ENCODE measurements at places on chromosomes 6 and 20.

DNA sequence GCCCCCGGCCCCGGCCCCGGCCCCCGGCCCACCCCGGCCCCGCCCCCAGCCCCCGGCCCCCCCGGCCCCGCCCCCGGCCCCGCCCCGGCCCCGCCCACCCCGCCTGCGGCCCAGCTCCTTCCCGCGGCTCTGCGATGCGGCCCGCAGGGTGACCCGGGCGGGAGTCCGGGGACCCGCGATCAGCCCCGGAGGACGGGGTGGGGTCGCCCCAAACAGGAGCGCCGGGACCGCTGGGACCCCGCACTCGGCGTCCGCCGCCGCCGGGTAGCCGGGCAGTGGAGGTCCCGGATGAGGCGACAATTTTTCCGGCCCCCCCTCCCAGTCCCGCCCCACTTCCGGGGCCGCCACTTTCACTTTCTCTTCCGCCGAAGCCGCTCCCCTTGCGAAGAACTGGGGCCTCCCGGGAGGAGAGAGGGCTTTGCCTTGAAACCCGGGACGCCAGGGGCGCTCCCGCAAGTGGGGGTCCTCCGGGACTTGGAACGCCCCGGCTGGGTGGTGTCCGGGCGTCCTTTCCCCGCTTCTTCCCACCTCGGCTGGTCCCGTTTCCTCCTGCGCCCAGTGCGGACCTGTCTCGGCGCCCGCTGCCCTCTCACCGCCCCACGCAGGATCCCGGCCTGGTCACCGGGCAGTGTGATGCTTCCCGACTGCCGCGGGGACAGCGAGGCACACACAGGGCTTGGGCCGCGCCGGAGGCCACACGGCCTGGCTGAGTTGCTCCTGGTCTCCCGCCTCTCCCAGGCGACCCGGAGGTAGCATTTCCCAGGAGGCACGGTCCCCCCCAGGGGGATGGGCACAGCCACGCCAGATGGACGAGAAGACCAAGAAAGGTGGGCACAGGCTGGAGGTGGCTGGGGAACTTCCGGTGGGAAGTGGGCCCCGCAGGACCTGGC is at the start of gene RBCK1:
Gene RBCK1 (plus strand): TSS at position 347 of the 890 bp plus-strand sequence. CDS start 459 bp downstream, at position 806.
- peak; percentile 89 for DNase-seq

DNA sequence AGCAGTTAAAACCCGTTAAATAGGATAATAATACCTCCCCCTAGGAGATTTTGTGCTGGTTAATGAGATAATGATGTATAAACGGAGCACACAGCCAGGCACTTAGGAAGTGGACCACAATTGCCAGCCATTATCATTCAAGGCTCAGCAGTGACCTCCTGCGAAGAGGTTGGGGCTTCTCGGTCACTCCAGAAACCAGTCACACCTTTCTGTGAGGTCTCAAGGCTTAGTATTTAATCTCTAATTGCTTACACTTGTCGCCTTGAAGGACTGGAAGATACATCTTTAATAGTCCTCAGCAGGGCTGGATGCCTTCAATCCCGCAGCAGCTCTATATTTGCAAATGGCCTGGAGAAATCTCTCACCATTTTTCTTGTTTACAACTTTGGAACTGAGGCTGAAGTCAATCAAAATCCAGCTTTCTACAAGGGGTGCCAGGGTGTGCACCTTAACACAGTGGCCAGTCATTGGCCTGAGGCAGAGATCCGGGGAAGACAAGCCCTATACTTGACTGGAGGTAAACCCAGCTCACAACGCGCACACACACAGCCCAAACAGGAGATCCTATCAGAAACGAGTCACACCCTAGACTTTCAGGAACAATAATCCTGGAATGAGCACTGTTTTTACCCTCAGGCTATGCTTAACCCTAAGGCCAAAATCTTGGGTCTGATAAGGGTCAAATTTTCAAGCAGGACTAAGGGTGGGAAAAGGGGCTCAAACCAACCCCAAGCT is 1.2 kb downstream of the POU5F1 start:
- DNase-seq, result no peak

GRCh38 chr20:46268131-46268614 is 40.1 kb downstream of the CDH22 start:
- no peak for DNase-seq

- DNase-seq, result no peak
Observed at GRCh38 chr20:45041464-45042337, 59.2 kb downstream of the KCNS1 start.

- no peak for DNase-seq
Observed at GRCh38 chr6:139588076-139588639, 213.7 kb upstream of the CITED2 start.

DNA sequence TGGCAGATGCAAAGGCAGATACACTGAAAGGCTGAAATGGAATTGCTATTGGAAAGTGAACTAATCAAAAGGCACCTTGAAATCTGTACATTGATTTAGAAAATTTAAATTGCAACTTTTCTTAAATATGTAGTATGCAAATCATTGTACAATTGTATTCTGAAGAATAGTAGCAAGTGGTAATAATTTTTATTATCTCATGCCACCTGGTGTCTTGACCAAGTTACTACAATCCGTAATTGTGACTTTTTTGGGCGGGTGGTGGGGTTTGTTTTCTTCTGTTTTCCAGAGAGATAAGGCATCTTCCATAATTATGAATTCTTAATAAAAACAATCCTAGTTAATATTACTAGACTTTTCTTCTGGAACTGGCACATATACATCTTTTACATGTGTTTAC is 12.5 kb upstream of the BCKDHB start:
- DNase-seq, result no peak

GRCh38 chr6:96059586-96059985 is 43.8 kb downstream of the FUT9 start:
- DNase-seq, result no peak

DNA sequence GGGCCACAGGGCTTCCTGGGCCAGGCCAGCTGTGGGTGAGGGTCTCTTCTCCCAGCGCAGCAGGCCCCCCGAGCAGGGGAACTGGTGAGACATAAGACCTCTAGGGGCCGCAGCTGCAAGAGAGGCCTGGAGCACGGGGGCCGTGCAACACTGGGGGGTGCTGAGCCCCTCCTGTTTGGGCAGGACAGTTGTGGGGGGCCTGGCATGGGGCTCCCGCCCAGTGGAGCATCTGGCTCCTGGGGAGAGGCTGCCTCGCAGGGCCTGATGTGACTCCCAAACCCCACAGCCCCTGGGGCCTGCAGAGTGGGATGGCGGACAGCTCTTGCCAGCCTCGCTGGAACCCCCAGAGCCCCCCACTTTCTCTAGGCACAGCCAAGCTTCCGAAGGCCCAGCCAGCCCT is 16.9 kb upstream of the GATA5 start:
- no peak for DNase-seq

DNA sequence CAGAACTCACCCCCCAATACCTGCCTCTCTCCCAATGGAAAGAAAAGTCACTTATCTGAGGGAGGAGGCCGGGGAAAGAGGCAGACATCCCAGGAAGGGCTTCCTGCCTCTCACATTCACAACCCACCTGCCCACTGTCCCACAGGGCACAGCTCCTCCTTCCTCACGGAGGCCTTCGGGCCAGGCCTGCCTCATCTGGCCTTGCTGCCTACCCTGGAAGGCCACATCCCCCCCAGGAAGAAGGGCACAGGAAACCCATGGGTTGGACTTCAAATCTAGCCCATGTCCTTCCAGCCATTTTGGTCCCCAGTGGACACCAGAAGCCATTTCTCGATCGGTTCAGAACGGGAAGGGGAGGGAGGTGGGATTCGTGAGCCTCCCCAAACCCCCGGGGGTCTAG is 162.0 kb downstream of the PREX1 start:
- DNase-seq, result no peak

GRCh38 chr6:116010790-116011401 is 49.8 kb downstream of the FRK start:
- peak; percentile 37 for DNase-seq

Data from activated CD4-positive, CD25-positive, alpha-beta regulatory T cell treated with anti-CD3 and anti-CD28 coated beads, Interleukin-2, amount 50 U/mL, for 72 hours (primary cell).